Caco-2 (cell line): ENCODE measurements at places on chromosomes 12 and 14.

DNA sequence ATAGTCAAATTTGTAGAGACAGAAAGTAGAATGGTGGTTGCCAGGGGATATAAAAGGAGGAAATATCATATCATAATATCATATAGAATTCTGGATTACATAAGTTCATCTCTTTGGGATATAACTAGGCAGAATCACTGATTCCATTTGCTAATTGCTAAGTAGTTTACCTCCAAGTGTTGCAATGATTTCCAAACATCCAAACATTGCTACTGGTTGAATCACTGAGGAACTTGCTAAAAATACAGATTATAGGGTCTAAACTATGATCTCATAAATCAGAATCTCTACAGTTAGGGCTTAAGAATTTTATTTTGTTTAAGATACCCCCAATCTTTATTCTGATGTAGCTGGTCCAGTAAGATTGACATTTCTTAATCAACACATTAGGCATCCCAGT lies 16.1 kb upstream of the TAS2R42 start:
- DNase-seq, result no peak
- no peak overlapping the region for H3K27ac ChIP-seq
- H3K4me1 ChIP-seq, result no peaks in the 10 kb centered on the region
- no peaks in the 10 kb centered on the region for H3K27me3 ChIP-seq
- H3K4me3 ChIP-seq, result no peak overlapping the region

DNA sequence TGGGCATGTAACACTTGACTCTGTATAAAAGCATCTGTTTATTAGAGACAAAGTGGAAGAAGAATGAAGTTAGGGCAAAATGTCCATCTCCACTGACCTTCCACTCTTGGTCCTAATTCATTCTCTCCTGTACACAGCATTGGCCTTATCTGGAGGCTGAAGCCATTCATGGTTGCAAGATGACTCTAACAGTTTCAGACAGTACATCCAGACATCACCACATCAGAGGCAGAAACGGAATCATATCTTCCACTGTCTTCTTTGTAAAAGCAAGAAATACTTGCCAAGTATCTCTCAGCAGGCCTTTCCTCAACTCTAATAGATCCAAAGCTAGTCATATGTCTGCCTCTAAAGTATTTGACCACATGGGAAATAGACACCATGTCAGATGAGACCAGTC lies 41.1 kb downstream of the PTHLH start:
- no peak overlapping the region for H3K27ac ChIP-seq
- DNase-seq, result no peak
- H3K27me3 ChIP-seq, result no peaks in the 10 kb centered on the region

DNA sequence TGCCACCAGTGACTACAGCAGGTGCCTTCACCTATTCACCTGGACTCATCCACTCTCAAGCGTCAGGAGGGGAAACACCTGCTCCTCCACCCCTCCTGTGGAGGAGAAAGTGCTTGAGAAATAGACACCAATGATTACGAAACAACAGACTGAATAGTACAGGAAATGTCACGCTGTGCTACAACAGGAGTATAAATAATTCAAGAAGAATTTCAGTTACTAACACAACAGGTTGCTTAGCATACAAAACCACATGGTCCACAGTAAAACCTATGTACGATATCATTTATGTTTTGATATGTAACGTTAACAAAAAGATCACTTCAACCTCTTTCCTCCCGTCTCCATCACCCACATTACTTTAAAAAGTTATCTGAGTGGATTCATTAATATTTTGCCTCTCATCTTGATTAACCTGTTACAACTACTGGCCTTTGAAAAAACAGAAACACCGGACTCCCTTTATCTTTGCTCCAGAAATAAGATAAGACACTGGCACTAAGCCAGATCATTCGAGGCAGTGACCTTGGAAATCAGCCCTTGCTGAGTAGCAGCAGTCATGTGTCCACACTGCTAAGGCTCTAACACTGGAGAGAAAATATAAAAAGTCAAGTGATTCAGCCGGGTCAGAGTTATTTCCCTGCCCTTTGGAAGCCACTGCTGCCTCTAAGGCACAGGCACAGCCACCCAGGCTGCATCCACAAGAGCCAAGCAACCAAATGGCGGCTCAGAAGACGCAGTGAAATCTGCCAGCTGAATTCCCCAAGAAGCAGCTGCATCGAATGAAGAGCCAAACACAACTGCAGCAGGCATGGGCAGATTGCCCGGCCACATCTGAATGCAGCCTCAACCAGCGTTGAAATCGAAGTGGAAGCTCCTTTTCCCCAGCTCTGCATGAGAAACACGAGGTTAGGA lies 40.9 kb downstream of the NT5DC3 start:
- H3K36me3 ChIP-seq, result no peaks in the 10 kb centered on the region
- no peak overlapping the region for H3K4me3 ChIP-seq
- H3K27me3 ChIP-seq, result no peaks in the 10 kb centered on the region
- H3K4me1 ChIP-seq, result peaks cover 15% of the 10 kb centered on the region
- H3K27ac ChIP-seq, result no peak overlapping the region

DNA sequence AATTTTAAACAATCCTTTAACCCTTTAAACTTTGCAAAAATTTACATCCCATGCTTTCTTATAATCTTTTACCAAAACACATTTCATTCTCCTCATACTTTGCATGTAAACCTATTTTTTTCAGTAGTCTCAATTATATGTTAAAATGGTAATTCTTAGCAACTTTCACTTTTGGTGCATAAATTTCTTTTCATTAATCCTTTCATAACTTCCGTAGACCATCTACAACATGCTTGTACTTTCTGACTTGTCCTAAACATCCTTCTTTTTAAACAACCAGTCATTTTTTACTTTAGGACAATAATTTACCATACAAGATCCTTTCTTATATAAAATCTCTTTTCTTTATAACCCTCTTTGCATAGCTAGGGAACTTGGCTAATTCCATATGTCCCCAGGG lies 19.5 kb downstream of the CCDC91 start:
- peak; percentile 12 for DNase-seq
- H3K27ac ChIP-seq, result no peak overlapping the region
- H3K36me3 ChIP-seq, result no peaks in the 10 kb centered on the region
- no peaks in the 10 kb centered on the region for H3K4me1 ChIP-seq
- no peaks in the 10 kb centered on the region for H3K27me3 ChIP-seq
- no peak overlapping the region for H3K4me3 ChIP-seq

- H3K36me3 ChIP-seq, result no peaks in the 10 kb centered on the region
- no peak overlapping the region for H3K4me3 ChIP-seq
- H3K27ac ChIP-seq, result no peak overlapping the region
- no peak for DNase-seq
- H3K27me3 ChIP-seq, result no peaks in the 10 kb centered on the region
Measured at GRCh38 chr12:1213618-1214205, 222.7 kb downstream of the ERC1 start.

DNA sequence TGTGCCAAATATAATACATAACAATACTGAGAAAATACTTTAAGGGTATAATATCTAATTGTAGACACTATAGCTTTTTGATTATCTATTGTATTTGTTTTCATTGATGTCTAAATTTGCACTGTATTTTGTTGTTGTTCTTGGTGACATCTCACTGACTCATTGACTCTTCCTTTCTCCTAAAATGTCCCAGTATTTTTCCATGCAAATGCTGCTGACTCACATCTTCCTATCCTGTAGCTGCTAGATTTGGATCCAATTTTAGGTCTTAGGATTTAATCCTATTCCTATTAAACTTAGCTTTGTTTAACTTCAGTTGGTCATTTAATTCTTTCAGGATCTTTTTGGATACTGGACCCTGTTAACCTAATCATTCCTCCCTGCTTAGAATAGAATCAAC lies 148.5 kb downstream of the TMTC2 start:
- H3K27me3 ChIP-seq, result no peaks in the 10 kb centered on the region
- DNase-seq, result no peak
- H3K4me1 ChIP-seq, result no peaks in the 10 kb centered on the region
- H3K36me3 ChIP-seq, result no peaks in the 10 kb centered on the region
- H3K27ac ChIP-seq, result no peak overlapping the region

DNA sequence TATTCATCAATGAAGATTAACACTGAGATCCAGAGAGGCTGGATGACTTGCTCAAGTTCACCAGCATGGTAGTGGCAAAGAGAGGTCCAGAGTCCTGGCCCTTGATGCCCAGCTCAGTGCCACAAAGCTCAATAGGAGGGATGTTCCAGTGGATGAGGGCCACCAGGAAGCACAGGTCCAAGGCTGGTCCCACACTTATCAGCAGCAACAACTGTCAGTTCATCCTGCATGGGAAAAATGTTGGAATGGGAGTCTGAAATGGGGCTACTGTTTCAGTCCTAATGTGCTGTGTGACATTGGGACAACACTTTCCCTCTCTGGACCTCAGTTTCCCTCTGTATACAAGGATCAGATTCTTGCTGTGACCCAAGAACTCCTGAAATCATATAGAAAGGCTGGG lies 11.2 kb downstream of the SERPINA5 start:
- peaks cover 18% of the 10 kb centered on the region for H3K4me1 ChIP-seq
- no peak overlapping the region for H3K4me3 ChIP-seq
- no peaks in the 10 kb centered on the region for H3K36me3 ChIP-seq
- no peak overlapping the region for H3K27ac ChIP-seq
- H3K27me3 ChIP-seq, result no peaks in the 10 kb centered on the region

GRCh38 chr14:52551696-52552062 lies 626 bp downstream of the TXNDC16 start:
- H3K27ac ChIP-seq, result peak overlapping the region; percentile 83
- no peaks in the 10 kb centered on the region for H3K36me3 ChIP-seq
- peak; percentile 18 for DNase-seq

DNA sequence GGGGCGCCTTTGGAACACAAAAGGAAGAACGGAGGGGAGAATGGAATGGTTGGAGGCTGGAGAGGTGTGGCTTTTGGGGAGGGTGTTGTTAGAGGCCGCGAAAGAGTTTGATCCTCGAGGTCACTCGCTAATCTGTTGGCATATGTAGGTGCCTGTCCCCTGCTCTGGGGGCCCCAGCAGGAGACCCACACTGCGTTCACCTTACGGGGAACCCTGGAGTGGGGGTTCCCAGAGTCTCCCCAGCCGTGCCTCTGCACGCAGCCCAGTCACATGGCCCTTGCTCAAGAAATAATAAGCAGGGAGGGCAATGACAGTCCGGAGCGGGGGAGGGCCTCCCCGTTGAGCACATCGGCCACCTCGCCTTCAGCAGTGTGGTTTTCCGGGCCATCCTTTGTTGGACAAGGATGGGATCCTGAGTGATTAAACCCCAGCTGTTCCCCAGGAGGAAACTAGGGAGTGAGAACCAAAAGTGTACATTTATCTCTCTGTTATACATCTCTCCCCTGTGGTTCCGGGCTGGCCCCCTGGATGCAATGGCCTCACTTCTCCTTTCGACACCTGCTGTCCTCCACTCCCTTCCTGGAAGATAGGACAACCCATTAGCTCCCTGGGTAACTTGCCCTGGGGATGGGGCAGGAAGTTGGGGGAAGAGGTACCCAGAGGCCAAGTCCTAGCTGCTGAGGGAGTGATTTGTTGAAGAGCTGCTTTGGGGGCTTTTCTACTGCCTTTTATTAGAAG lies 1.3 kb downstream of the PLEKHG3 start:
- peak overlapping the region; percentile 81 for H3K4me3 ChIP-seq
- peaks cover 36% of the 10 kb centered on the region for H3K4me1 ChIP-seq
- H3K27ac ChIP-seq, result peak overlapping the region; percentile 85
- no peaks in the 10 kb centered on the region for H3K27me3 ChIP-seq
- no peak for DNase-seq
- H3K36me3 ChIP-seq, result peaks cover 3% of the 10 kb centered on the region

DNA sequence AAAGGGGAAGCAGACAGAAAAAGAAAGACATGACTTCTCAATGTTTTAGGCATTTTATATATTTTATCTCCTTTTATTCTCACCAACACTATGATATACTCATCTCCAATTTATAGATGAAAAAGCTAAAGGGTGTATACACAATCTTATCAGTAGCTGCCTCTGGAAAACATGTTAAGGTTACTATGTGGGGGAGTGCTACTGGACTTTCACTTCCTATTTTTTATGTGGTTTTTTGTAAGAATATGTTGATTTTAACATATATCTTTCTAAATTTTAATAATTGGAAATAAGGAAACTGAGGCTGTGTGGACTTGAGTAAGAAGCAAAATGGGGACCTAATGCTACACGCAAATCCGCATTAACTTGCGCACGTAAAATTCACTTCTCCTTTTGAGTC lies 99.6 kb upstream of the PDE3A start:
- no peak for DNase-seq
- no peak overlapping the region for H3K27ac ChIP-seq
- H3K36me3 ChIP-seq, result no peaks in the 10 kb centered on the region
- H3K4me1 ChIP-seq, result no peaks in the 10 kb centered on the region
- no peak overlapping the region for H3K4me3 ChIP-seq

DNA sequence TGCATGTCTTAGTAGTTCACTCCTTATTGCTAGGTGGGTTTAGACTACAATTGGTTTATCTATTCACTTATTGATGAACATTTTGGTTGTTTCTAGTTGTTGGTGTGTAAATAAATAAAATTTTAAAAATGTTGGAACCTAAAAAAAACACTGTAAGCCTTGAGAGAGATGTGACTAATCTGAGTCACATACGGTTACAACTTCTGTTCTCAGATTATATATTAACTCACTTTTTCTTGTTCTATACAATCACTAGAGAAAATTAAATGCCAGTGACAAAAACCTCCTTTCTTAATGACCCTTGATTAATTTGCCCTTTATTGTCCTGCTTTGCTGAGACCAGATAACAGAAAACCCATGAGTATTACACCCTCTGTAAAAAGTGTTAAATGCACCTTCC lies 7.1 kb upstream of the TDG start:
- no peaks in the 10 kb centered on the region for H3K27me3 ChIP-seq
- DNase-seq, result no peak
- peak overlapping the region; percentile 33 for H3K27ac ChIP-seq
- H3K4me3 ChIP-seq, result no peak overlapping the region
- H3K4me1 ChIP-seq, result peaks cover 4% of the 10 kb centered on the region

- H3K4me3 ChIP-seq, result no peak overlapping the region
- no peak overlapping the region for H3K27ac ChIP-seq
- no peak for DNase-seq
- no peaks in the 10 kb centered on the region for H3K4me1 ChIP-seq
Measured at GRCh38 chr12:116943419-116944372, 32.9 kb downstream of the FBXW8 start.

GRCh38 chr12:129049917-129050316 lies 196.6 kb downstream of the GLT1D1 start:
- H3K27me3 ChIP-seq, result no peaks in the 10 kb centered on the region
- no peaks in the 10 kb centered on the region for H3K4me1 ChIP-seq
- no peaks in the 10 kb centered on the region for H3K36me3 ChIP-seq
- DNase-seq, result no peak
- no peak overlapping the region for H3K4me3 ChIP-seq

GRCh38 chr12:95402096-95402495 lies 71.9 kb upstream of the METAP2 start:
- H3K4me1 ChIP-seq, result no peaks in the 10 kb centered on the region
- no peak overlapping the region for H3K4me3 ChIP-seq
- DNase-seq, result no peak
- no peaks in the 10 kb centered on the region for H3K36me3 ChIP-seq
- H3K27me3 ChIP-seq, result no peaks in the 10 kb centered on the region

DNA sequence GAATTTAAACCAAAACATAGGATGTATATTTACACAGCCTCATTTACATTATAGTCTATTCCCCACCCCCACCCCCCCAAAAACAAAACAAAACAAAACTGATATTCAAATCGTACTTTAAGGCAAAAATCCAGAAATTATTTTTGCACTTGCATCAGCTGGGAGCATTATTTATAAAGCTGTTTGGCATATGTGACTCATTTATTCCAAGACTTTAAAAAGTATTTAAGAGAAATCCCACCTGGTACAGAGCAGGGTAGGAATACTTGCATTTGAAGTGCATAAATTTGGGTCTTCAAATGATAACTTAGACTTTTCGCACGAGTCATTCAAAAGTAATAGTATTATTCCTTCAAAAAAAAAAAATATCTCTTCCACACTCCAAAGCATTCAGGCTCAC lies 1.1 kb downstream of the KLHL28 start:
- no peak for DNase-seq
- no peaks in the 10 kb centered on the region for H3K36me3 ChIP-seq
- peak overlapping the region; percentile 63 for H3K4me3 ChIP-seq
- H3K27ac ChIP-seq, result no peak overlapping the region
- no peaks in the 10 kb centered on the region for H3K27me3 ChIP-seq
